Bronchial epithelial cell (primary cell): ENCODE measurements at places on chromosomes 6 and 20. TPM values are rescaled to one million over a fixed set of nuclear protein-coding genes. Genes with fewer than 3 reads are reported as not detected.

GRCh38 chr20:61300709-61301108, 48.6 kb downstream of the CDH4 start:
- DNase-seq, result no peak

GRCh38 chr6:45610832-45611231, 233.1 kb upstream of the SUPT3H start:
- DNase-seq, result no peak

DNA sequence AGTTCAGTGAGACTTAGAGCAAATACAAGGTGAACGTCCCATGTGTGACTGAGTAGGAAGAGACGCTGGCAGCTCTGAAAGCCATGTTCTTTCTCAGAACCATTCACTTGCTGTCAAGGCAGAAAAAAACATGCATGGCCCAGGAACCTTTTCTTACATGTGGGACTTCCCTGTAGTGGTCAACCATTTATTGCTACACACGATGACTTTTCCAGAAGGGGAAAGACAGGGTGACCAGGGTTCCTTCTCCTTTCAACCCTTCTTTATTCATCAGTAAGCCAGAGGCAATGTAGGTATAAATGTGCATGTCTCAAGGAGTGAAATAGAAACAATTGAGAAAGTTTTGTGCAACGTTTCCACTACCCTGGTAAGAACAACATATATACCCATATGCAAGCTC, 189.0 kb downstream of the NFATC2 start:
- DNase-seq, result no peak

- DNase-seq, result no peak
Observed at GRCh38 chr6:83216806-83217205, 23.6 kb downstream of the RWDD2A start.

- DNase-seq, result no peak
Observed at GRCh38 chr6:79031821-79032590, 46.0 kb downstream of the PHIP start.

GRCh38 chr6:21665392-21666200, 72.0 kb downstream of the SOX4 start:
- DNase-seq, result no peak

- DNase-seq, result no peak
Observed at GRCh38 chr6:11692451-11693376, 85.9 kb downstream of the ADTRP start.

- DNase-seq, result no peak
Observed at GRCh38 chr6:156336089-156336488, 441.1 kb upstream of the ARID1B start.

DNA sequence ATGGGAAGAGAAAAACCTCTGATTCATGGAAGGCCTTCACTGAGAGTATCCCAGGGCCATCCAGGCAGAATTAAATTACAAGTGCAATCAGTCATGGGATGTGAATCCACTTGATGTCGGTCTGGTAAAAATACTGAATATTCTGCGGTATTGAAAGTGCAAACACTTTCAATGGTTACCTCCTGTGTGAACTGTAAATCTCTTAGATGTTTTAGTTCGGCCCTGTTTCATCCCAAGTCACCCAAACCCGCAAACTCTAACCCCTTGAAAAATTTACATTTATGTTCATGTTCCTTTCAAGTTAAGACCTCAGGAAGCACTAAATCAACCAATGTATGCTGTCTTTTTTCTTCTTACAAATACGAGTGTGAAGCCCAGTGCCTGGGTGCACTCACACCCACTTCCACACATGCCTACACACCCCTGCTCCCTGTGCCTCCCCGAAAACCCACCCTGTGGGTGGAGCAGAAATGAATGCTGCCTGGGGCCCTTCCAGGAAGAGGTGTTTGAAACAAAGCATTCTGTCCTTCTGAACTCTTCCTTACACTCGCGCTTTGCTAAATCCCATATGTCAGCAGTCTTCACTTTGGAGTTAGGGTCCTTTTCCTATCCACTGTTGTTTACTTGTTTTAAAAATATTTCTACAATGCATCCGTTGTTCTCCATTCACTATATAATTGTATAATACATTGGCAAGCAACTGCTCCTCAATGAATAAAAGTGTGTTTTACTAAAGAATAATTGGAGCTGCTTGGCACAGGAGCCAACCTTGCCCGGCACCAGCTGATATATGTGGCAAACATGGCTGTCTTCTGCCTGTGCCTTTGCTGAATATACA, 62.7 kb downstream of the FYN start:
- DNase-seq, result no peak

The RGS17 gene
- 2.9 and 4.7 TPM in 2 replicates for total RNA-seq

The C2 gene
- total RNA-seq, result 0.26 and 0.53 TPM in 2 replicates

The DLK2 gene
- total RNA-seq, result 4.1 and 8.2 TPM in 2 replicates

The SNAP25 gene
- not detected in 2 replicates for total RNA-seq
